Lower lobe of right lung (tissue), 2 donors: ENCODE measurements at places on chromosomes 12 and 14. TPM values are rescaled to one million over a fixed set of nuclear protein-coding genes. Genes with fewer than 3 reads are reported as not detected.
A peak's percentile ranks its signal among the peaks of the same experiment; 100 is the strongest.

- no peak for DNase-seq
Measured at GRCh38 chr14:105855893-105856675, 329.7 kb downstream of the TMEM121 start.

DNA sequence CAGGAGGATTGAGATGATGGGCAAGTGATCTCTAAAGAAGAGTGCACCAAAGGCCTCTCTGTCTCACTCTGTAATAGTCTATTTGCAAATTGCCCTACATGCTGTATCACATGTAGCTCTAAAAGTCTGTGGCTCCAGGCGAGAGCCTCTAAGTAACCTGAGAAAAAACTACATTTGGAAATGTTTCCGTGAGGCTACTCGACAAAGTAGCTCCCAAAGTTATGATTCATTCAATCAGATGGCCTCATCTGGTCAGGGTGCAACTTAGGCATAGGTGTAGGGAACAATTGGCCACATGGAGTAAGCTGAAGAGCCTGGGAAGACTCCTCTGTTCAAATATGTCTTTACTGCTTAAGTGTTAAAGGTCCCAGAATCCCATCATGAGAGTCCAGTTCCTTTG, 155.4 kb upstream of the PLEKHG7 start:
- no peak for DNase-seq

GRCh38 chr12:30357766-30358490, 337.7 kb downstream of the IPO8 start:
- no peak for DNase-seq

GRCh38 chr12:22285846-22286245, 48.7 kb downstream of the ST8SIA1 start:
- DNase-seq, result no peak

DNA sequence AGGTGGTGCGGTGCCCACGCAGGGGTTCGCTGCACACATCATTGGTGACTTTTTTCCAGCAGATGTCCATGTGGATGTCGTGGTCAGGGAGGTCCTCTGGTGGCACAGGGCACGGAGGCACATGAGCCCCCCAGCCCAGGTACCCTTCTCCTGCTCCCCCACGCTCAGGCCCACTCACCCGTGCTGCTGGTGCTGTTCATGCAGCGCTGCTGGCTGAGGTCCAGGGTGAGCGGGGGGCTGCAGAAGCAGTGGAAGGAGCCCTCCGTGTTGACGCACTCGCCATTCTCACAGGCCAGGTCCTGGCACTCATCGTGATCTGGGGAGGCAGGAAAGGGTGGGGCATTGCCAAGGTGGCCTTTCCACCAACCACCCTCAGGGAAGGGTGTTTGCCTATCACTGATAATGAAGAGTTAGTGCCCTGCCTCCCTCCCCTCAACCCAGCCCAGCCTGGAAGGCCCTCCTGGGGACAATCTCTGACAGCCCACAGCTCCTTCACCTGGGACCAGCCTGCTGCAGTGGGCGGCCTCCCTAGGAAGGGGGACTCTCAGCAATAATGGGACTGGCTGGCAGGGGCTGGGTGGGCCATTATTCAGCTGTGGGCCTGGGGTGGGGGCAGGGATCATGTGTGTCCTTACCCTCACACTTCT, 9.8 kb downstream of the ISCA2 start:
- DNase-seq, result no peak

DNA sequence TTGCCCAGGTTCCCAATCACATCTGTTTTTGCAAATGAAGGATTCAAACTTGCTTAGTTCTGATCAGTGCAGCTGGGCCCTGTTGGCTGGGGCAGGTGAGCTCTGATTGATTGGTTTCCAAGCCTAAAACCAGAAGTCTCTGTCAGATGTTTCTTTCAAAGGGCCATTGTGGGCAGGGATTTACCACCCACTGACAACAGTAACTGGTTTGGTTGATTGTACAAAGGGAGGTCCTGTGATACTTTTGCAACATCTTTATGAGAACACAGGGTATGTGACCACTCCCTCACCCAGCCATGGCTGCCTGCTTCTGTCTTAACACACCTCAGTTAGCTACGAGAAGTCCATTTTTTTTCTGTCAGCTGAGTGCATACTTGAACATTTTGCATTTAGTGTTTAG, 184.1 kb downstream of the FLRT2 start:
- no peak for DNase-seq

- peak; percentile 79 for DNase-seq
Measured at GRCh38 chr14:106845286-106846087, 1319.1 kb downstream of the TMEM121 start.

GRCh38 chr12:28949184-28949583, 199.9 kb upstream of the FAR2 start:
- DNase-seq, result no peak

DNA sequence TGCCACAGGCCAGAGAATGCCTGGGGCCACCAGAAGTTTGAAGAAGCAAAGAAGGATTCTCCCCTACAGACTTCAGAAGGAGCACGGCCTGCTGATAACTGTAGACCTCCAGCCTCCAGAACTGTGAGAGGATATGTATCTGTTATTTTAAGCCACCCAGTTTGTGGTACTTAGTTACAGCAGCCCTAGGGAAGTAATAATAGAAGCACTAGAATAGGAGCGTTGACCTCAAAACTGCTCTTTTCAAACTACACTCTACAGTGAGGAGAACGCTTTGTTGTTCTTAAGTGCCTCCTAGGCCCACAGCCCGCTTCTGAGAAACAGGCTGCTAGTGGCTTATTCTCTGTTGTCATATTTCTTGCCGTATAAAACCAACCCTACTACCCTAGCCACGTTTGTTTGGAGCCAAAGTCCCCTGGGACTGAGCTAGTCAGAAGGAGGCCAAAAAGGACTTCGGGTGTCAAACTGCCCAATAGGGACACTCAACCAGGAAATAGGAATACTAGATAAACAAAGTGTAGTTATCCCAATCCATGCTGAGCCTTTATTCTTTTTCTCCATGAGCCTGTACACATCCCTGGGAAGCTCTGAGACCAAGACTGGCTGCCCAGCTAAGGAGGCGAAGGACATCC, 38.5 kb upstream of the FRS2 start:
- no peak for DNase-seq

- DNase-seq, result no peak
Measured at GRCh38 chr14:81537193-81537592, 3.5 kb upstream of the SEL1L start.

DNA sequence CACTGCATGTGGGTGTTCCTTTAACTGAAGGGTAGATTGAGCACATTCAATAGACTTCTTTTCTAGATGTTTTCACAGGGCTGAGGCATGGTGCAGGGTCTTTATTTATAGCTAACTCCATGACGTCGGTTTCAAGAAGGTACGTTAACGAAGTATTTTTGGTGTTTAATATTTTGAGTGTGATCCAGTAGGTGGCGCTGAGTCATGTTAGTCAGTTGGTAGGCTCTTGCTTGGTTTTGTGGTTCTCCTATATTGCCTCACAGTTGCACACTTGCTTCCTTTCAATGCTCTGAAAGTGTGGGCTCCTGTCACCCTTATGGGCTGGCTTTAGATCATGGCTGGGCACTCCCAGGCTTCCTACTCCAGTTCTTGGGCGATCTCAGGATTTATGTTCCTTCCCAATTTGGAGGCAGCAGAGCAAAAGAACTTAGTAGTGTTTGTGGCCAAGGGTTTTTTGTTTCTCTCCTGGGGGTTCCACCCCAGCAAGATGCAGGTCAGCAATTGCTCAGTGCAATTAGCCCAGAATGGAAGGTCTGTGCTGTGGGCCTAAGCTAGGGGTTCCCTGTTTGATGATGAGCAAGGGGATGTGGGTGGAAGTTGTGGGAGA, 471.6 kb upstream of the FOXG1 start:
- DNase-seq, result no peak

- no peak for DNase-seq
Measured at GRCh38 chr12:88947486-88948043, 367.3 kb upstream of the KITLG start.

DNA sequence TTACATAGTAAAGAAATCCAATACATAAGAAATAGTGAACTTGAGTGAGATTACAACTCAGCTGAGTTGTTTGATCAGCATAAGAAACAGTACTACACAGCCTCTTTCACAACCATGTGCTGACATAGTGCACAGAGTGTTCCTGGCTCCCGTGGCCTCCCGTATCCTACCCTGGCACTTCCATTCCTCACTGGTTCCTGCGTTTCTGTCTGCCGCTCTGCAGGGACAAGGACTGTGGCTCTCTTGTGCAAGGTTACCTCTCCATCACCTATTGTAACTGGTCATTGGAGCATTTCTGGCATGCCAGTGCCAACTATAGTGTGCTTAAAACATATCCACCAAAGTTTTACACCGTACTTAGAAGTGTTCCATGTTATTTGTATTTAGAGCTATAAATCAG, 46.3 kb upstream of the PCED1B start:
- DNase-seq, result peak; percentile 61

GRCh38 chr12:16076557-16076956, 165.4 kb downstream of the DERA start:
- DNase-seq, result no peak

- no peak for DNase-seq
Measured at GRCh38 chr12:116048879-116049278, 228.6 kb downstream of the MED13L start.

- DNase-seq, result no peak
Measured at GRCh38 chr12:27143256-27144069, 61.1 kb upstream of the C12orf71 start.

GRCh38 chr12:115135800-115136211, 451.8 kb upstream of the TBX3 start:
- DNase-seq, result peak; percentile 49

DNA sequence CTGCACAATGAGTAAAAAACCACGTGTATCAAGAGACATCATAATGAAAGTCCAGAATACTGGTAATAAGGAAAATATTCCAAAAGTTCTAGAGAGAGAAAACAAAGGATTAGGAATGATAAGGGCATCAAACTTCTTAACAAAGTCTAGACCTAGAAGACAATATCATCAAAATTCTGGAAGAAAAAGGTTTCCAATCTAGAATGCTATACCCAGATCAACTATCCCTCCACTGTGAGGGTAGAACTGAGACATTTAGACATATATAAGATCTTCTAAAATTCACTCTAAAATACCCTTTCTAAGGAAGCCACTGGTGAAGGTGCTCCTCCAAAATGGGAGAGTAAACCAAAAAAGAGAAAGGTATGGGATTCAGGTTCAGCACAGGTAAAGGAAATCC, 2.9 kb downstream of the C1RL start:
- DNase-seq, result no peak

DNA sequence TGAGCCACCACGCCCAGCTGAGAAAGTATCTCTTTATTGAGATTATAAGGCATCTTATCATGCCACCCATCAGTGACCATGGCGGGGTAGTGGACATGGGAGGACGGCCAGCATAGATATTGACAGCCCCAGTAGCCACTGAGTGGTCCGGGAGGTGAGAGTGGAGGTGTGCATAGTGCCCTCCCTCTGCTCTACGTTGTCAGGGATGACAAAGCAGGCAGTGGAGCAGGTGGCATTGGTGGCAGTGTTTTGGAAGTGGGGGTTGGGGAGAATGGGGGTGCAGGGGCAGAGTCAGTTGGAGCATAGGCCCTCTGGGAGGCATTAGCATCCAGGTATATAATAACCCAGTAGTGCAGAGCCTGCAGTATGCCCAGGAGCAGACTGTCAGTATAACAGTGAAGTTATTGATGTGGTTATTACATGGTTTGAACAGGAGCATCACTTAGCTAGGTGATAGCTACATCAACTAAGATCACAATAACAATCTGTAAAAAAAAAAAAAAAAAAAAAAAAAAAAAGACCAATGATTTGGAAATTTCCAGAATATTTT, 41.1 kb downstream of the GNG2 start:
- no peak for DNase-seq

DNA sequence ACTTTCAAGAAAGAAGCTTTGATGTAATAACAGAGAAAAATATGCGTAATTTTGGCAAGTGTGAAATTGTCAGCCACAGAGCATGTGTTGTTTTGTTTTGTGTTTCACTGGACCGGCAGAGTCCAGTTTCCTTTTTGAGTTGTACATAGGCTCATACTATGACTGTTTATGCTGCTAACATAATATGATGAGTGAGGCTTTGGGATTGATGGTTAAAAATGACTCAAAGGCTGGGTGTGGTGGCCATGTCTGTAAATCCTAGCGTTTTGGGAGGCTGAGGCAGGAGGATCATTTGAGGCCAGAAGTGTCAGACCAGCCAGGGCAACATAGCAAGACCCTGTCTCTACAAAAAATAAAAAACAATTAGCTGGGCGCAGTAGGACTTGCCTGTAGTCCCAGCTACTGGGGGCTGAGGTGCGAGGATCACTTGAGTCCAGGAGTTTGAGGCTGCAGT, 487.9 kb downstream of the PCNX1 start:
- no peak for DNase-seq

- DNase-seq, result no peak
Measured at GRCh38 chr12:115375186-115375991, 691.4 kb upstream of the TBX3 start.

TPH2 gene
- total RNA-seq, result not detected

ARHGAP9 gene
- total RNA-seq, result 54.2 TPM

NFATC4 gene
- total RNA-seq, result 37.0 TPM

DCN gene
- 843 TPM for total RNA-seq

AKAP5 gene
- total RNA-seq, result 4.8 TPM

POTEG gene
- total RNA-seq, result not detected

MYO1H gene
- 0.30 TPM for total RNA-seq

KLHDC1 gene
- 7.4 TPM for total RNA-seq
